ENCODE measurements at places on chromosomes 3 and 15.

DNA sequence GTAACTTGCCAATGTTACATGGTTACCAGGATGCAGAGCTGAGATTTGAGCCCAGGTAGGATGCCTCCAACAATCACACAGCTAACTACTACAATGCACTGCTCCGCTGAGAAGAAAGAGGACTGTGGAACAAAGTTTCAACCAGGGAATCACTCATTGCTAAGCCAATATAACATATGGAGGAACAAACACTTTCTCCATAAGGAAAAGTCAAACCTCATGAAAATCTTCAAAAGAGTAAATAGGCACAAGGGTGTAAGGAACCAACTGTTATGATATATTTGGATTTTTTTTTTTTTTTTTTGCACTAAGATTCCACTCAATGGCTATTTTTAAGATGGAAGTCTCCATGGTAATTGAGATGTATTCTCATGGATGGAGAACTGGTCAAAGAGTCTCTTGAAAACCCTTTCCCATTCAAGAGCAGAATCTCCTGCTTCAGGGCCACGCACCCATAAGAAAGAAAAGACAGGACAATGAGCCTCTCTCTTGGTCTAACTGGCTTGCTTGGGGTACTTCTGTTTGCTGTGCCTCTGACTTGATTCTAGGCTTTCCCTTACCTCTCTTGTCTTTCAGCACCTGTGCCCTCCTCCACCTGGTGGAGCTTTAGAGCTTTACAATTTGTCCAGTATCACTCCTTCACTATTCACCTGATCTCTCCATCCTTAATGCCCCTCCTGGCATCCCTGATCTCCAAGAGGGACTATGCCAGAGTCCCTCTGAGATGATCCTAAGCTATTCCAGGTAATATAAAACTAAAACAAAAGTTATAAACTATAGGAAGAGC, 252.8 kb downstream of the NTRK3 start:
- DNase-seq, result no peak

DNA sequence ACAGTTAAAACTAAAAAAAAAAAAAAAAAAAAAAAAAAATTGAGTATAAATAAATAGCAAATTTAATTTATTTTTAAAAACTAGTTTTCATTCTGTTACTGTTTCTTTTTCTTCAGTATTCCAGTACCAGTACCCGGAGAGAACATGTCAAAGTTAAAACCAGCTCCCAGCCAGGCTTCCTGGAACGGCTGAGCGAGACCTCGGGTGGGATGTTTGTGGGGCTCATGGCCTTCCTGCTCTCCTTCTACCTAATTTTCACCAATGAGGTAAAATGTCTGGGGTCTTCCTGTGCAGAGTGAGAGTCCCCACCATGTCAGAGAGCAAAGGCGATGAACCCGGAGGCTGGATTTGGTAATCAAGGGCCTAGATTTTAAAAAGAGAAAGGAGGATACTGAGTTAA, 4.4 kb downstream of the TMEM43 start:
- DNase-seq, result no peak

- no peak for DNase-seq
Measured at GRCh38 chr3:149895339-149895738, 75.4 kb downstream of the PFN2 start.

GRCh38 chr3:32438596-32439344, 47.1 kb downstream of the CMTM7 start:
- DNase-seq, result no peak

DNA sequence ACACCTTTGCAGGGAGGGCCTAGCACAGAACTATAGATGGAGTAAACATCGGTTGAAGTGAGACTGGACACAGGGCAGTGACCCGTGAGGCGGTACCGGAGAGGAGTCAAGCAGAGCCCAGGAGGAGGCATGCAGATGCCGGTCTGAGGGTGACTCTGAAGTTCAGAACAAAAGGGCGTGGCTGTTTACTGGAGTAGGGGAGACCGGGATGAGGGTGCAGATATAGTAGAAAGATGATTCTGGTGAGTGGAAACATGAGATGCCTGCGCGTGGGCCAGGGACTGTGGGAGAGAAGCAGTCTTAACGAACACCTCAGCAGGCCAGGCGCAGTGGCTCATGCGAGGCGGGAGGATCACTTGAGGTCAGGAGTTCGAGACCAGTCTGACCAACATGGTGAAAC, 113.1 kb downstream of the NSMCE3 start:
- no peak for DNase-seq

GRCh38 chr3:196636369-196637349, 2.8 kb upstream of the NRROS start:
- no peak for DNase-seq

DNA sequence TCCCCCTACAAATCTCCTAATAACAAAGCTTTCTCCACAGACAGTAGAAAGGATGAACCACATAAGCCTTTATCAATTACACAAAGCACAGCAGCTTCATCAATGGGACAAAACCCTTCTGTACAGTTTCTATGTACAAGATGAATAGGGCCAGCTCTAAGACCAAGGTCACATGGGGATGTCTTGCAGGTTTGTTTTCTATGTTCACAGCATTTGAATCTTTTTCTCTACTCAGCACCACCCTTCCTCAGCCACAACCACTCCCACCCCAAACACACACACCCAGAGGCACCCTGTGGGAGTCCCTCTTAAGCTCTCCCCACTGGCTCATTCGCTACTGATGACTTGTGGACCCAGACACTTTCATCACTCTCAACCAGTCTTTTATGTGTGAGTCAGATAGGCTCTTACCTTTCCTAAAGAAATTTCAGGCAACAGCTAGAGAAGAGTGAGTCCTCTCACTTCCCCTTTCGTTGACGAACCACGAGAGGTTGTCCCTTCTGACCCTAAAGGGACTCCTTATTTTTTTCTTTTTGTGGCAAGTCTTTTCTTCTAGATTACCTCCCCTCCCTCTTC, 57.9 kb downstream of the ARHGAP31 start:
- DNase-seq, result no peak

- DNase-seq, result no peak
Measured at GRCh38 chr15:78564743-78565096, 600 bp upstream of the CHRNA5 start.

DNA sequence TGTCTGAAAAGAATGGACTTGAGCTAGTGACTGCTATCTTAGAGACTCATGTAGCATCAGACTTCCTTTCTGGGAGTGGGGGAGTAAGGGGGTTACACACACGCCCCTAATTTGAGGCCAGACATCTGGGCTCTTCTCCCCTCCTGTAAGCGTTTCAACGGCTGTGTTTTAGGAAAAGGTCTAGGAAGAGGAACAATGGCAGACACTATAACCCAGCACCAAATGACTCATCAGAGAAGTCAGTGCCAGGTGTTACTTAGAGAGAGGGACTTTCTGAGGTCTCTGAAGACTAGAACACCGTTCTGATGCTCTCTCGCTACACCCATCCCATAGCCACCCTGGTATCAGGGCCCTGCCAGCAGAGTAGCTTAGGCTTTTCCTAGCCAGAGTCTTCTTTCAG, 65.5 kb downstream of the SSUH2 start:
- no peak for DNase-seq

DNA sequence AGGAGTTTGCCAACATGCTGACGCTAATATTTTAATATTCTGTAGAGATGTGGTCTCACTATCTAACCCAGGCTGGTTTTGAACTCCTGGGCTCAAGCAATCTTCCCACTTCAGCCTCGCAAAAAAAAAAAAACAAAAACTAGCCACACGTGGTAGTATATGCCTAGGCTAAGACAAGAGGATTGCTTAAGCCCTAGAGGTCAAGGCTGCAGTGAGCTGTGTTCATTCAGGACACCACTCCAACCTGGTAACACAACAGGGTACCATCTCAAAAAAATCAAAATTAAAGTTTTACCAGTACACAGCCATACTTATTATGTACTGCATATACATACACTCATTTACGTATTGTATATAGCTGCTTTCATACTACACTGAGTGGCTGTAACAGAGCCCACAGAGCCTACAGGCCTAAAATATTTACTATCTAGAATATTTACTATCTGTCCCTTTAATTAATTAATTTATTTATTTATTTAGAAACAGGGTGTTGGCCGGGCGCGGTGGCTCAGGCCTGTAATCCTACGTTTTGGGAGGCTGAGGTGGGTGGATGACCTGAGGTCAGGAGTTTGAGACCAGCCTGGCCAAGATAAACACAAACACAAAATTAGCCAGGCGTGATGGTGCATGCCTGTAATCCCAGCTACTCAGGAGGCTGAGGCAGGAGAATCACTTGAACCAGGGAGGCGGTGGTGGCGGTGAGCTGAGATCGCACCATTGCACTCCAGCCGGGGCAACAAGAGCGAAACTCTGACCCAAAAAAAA, 23.2 kb downstream of the SMARCC1 start:
- DNase-seq, result no peak
